SK-N-SH (cell line): ENCODE measurements at places on chromosomes 2 and 18.
A peak's percentile ranks its signal among the peaks of the same experiment; 100 is the strongest.

DNA sequence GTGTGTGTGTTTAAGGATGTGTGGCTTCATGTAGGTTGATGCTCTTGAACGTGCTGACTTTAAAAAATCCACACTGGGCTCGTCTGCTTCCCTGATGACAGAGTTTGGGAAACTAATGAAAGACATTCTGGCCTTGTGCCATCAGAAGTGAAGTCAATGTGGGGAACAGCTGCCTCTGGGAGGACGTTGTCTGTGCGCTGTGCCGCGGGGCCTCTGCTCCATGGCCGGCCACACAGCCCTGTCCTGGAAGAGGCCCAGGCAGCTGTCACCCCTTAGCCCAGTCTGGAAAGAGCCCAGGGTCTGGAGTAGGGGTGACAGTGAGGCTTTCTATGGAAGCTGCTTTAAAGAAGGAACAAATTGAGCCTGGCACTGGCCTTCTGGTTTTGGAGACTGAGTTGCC lies 155.8 kb downstream of the SH3RF3 start:
- no peak overlapping the region for H3K27ac ChIP-seq
- DNase-seq = peak; percentile 79
- H3K4me3 ChIP-seq = no peak overlapping the region
- H3K36me3 ChIP-seq = no peaks in the 10 kb centered on the region
- peaks cover 47% of the 10 kb centered on the region; the same call in 1 of the 2 replicates for H3K4me1 ChIP-seq

DNA sequence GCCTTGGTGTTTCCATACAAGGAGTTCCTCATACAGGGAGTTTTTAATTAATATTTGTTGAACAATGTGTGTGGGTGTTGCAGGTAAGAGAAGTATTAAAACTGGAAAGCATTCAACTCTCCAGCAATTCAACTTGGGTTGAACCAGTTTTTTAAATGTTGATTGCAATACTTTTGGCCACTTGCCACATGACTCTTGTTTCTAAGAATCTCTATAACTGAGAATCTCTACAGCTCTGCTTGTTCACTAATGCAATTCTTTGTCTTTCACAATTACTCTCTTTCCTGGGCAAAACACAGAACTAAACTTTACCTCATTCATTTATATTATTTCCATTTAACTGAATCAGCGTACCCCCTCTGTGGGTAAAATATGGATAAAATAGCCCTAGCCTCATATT lies 429.4 kb downstream of the ARHGAP15 start:
- H3K36me3 ChIP-seq = no peaks in the 10 kb centered on the region
- H3K27ac ChIP-seq = no peak overlapping the region
- no peak for DNase-seq
- H3K4me1 ChIP-seq = no peaks in the 10 kb centered on the region
- no peaks in the 10 kb centered on the region for H3K27me3 ChIP-seq

- no peak overlapping the region for H3K27ac ChIP-seq
- peaks cover 47% of the 10 kb centered on the region for H3K4me1 ChIP-seq
- no peak overlapping the region for H3K4me3 ChIP-seq
- no peaks in the 10 kb centered on the region for H3K36me3 ChIP-seq
These were observed 32.1 kb downstream of the HK2 start for GRCh38 chr2:74865770-74866674.

DNA sequence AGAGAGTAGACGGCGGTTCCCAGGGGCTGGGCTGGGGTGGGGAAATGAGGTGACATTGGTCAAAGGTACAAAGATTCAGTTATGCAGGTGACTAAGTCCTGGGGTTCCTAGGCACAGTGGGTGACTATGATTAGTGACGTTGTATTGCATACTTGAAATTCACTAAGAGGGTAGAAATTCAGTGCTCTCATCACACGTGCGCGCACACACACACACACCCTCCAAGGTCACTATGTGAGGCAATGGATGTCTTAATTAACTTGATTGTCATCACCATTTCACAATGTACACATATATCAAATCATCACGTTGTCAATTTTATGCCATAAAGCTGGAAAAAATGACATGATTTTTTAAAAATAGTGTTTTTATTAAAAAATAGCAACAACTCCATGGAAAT lies 92.9 kb upstream of the ALKAL2 start:
- H3K27ac ChIP-seq = no peak overlapping the region
- peaks cover under 1% of the 10 kb centered on the region; the same call in 1 of the 2 replicates for H3K4me1 ChIP-seq
- H3K27me3 ChIP-seq = no peaks in the 10 kb centered on the region
- H3K4me3 ChIP-seq = peak overlapping the region; percentile 5; the same call in 1 of the 2 replicates
- H3K36me3 ChIP-seq = no peaks in the 10 kb centered on the region
- no peak for DNase-seq

- H3K27me3 ChIP-seq = no peaks in the 10 kb centered on the region
- peaks cover 6% of the 10 kb centered on the region for H3K36me3 ChIP-seq
- H3K4me3 ChIP-seq = peak overlapping the region; percentile 97; the same call in 1 of the 2 replicates
- no peak for DNase-seq
- peaks cover 19% of the 10 kb centered on the region for H3K4me1 ChIP-seq
These were observed 1.3 kb downstream of the STK16 start for GRCh38 chr2:219246559-219246958.

GRCh38 chr2:29844713-29845326 lies 76.6 kb downstream of the ALK start:
- no peak overlapping the region for H3K4me3 ChIP-seq
- no peaks in the 10 kb centered on the region for H3K27me3 ChIP-seq
- H3K36me3 ChIP-seq = no peaks in the 10 kb centered on the region
- H3K4me1 ChIP-seq = peaks cover 38% of the 10 kb centered on the region

- no peaks in the 10 kb centered on the region for H3K27me3 ChIP-seq
- peaks cover 12% of the 10 kb centered on the region for H3K4me1 ChIP-seq
- no peak overlapping the region for H3K27ac ChIP-seq
- H3K4me3 ChIP-seq = no peak overlapping the region
- no peak for DNase-seq
These were observed 1.7 kb upstream of the STAMBP start for GRCh38 chr2:73827018-73827417.

GRCh38 chr2:44817673-44818335 lies 123.7 kb upstream of the SIX3 start:
- H3K36me3 ChIP-seq = no peaks in the 10 kb centered on the region
- no peak for DNase-seq
- no peak overlapping the region for H3K4me3 ChIP-seq
- H3K27me3 ChIP-seq = peaks cover 23% of the 10 kb centered on the region; the same call in 1 of the 2 replicates

DNA sequence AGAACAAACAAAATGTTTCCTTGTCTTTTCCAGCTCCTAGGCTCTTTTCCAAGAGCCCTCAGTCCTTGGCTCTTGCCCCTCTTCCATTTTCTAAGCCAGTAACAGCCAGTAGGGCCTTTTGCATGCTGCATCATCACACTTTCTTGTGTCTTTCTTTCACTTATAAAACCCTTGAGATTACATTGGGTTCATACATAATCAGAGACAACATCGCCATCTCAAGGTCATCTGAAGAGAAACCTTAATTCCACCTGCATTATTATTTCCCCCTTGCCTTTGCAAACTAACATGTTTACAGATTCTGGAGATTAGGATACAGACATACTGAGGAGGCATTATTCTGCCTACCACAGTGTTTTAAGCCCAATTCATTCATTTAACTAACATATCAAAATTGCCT lies 697.3 kb downstream of the TRIB2 start:
- no peaks in the 10 kb centered on the region for H3K36me3 ChIP-seq
- DNase-seq = no peak
- H3K27ac ChIP-seq = no peak overlapping the region
- H3K4me1 ChIP-seq = peaks cover 6% of the 10 kb centered on the region

- H3K27ac ChIP-seq = no peak overlapping the region
- H3K36me3 ChIP-seq = no peaks in the 10 kb centered on the region
- no peaks in the 10 kb centered on the region for H3K27me3 ChIP-seq
- no peak overlapping the region for H3K4me3 ChIP-seq
- no peak for DNase-seq
- H3K4me1 ChIP-seq = peaks cover 2% of the 10 kb centered on the region
These were observed 218.9 kb downstream of the ZNF385B start for GRCh38 chr2:179642462-179642861.

DNA sequence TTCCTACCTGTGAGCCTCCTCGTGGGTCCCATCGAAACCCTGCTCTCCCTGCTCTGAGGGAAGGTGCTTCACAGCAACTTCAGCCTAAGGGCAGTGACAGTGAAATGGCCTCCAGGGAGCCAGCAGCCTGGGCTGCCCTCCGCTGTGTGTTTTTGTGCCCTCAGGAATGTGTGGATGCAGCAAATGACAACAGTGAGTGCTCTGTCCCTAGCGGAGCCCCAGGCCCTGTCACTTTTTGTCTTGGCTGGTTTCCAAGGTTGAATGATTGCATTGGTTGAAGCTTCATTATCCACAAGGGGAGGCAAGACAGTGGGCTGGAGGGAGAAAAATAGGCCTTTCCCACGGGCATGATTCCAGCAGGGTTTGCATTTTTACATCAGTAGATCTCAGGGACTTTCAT lies 42.9 kb downstream of the STON1 start:
- H3K4me3 ChIP-seq = no peak overlapping the region
- H3K27ac ChIP-seq = no peak overlapping the region
- H3K27me3 ChIP-seq = no peaks in the 10 kb centered on the region
- no peaks in the 10 kb centered on the region for H3K36me3 ChIP-seq
- peaks cover 22% of the 10 kb centered on the region; the same call in 1 of the 2 replicates for H3K4me1 ChIP-seq
- DNase-seq = peak; percentile 50

DNA sequence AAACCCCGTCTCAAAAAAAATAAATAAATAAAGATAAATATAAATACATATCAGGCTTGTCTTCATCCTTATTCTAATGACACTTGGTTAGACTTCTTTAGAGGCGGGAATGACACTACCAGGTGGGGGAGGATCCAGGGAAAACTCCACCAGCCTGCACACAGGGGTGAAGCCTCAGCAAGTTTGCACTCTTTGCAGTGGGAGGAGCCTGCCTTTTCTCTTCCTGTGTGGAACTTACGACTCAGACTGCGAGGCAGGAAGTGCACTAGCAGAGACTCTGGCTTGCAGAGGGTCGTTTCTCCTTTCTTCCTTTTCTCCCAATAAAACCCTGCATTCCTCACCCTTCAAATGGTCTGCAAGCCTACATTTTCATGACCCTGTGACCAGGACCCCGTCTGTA lies 153.6 kb upstream of the CBLN2 start:
- H3K27ac ChIP-seq = no peak overlapping the region
- no peaks in the 10 kb centered on the region for H3K36me3 ChIP-seq
- no peak overlapping the region for H3K4me3 ChIP-seq
- H3K4me1 ChIP-seq = no peaks in the 10 kb centered on the region

DNA sequence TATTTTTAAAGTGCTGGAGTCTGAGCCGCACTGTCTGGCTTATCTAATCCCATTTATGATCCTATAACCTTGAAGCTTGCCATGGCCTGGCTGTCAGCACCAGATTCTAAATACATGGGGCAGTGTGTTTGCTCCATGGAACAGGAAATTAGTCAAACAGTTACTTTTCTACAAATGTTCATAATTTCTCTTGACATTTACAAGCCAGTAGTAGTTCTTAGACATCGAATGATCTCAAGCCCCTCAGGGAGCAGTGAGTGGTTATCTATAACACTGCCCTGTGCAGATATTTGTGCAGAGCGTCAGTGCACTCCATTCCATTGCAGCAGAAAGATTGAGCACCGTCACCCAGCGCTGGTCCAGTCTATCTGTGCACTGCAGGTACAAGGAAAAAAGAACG lies 205.2 kb downstream of the AGPS start:
- peak overlapping the region; percentile 43 for H3K27ac ChIP-seq
- no peaks in the 10 kb centered on the region; the same call in 1 of the 2 replicates for H3K27me3 ChIP-seq
- DNase-seq = peak; percentile 40
- H3K4me1 ChIP-seq = no peaks in the 10 kb centered on the region
- no peaks in the 10 kb centered on the region for H3K36me3 ChIP-seq

DNA sequence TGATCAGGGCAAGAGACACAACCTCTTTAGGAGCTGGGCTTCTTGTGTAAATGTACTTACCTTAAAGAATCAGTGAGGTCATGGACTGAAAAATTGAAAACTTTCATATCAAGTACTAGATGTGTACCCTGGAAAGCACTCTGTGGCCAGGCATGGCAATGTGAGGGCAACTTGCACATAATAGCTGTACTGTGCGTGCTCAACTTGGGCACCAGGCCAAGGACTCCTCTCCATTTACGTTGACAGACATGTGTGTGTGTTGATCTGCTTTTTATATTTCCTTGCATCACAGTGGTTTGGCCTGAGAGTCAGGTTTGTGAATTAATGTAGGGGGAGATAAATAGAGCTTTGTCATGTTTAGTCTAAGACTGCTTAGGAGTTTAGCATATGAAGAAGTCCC lies 669.5 kb upstream of the REG3G start:
- no peak for DNase-seq
- no peak overlapping the region for H3K4me3 ChIP-seq
- H3K36me3 ChIP-seq = no peaks in the 10 kb centered on the region
- no peak overlapping the region for H3K27ac ChIP-seq
- H3K4me1 ChIP-seq = no peaks in the 10 kb centered on the region

GRCh38 chr2:168601741-168602140 lies 145.7 kb downstream of the CERS6 start:
- no peak overlapping the region for H3K27ac ChIP-seq
- no peaks in the 10 kb centered on the region for H3K4me1 ChIP-seq
- no peak overlapping the region for H3K4me3 ChIP-seq
- H3K36me3 ChIP-seq = no peaks in the 10 kb centered on the region

- H3K4me3 ChIP-seq = no peak overlapping the region
- H3K27ac ChIP-seq = no peak overlapping the region
- H3K4me1 ChIP-seq = peaks cover 29% of the 10 kb centered on the region; the same call in 1 of the 2 replicates
These were observed 112.6 kb downstream of the KLHL29 start for GRCh38 chr2:23497536-23497935.

- H3K27ac ChIP-seq = no peak overlapping the region
These were observed 297.4 kb upstream of the ACVR2A start for GRCh38 chr2:147547440-147547839.

GRCh38 chr2:178478439-178479274 lies at the start of gene FKBP7:
TSS of gene FKBP7 (minus strand) at chr2:178478600. CDS start at chr2:178478499, 101 bp downstream.
- H3K4me3 ChIP-seq = peak within 1 kb of the TSS; percentile 62
- H3K27me3 ChIP-seq = no peaks in the 10 kb centered on the region
- peaks cover 17% of the 10 kb centered on the region for H3K4me1 ChIP-seq
- H3K36me3 ChIP-seq = peaks cover 5% of the 10 kb centered on the region
- peak; percentile 90 for DNase-seq

GRCh38 chr2:69770193-69770702 lies 28.3 kb downstream of the ANXA4 start:
- DNase-seq = no peak
- H3K4me1 ChIP-seq = peaks cover 23% of the 10 kb centered on the region; the same call in 1 of the 2 replicates
- no peaks in the 10 kb centered on the region for H3K27me3 ChIP-seq

GRCh38 chr2:63440612-63441011 lies 147.7 kb downstream of the WDPCP start:
- H3K4me3 ChIP-seq = no peak overlapping the region
- H3K27me3 ChIP-seq = no peaks in the 10 kb centered on the region

DNA sequence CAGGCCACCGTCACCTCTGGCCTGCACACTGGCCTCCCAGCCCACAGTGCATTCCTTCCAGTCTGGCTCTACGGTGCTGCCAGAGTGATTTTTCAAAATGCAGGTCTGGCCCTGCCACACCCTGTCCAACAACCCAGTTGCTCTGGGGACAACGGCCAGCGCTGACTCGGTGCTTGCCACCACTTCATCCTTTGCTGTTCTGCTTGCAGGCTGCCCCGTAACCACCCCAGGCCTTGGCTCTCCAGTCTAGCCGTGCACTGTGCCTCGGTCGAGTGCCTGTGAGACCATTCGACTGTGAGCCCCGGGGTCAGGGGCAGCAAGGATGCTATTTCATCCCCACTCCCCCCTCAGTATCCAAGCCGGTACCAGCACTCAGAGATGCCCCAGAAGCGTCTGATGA lies 262.6 kb downstream of the KLHL29 start:
- no peak overlapping the region for H3K27ac ChIP-seq
- H3K4me3 ChIP-seq = no peak overlapping the region
- no peak for DNase-seq
- H3K4me1 ChIP-seq = peaks cover 25% of the 10 kb centered on the region; the same call in 1 of the 2 replicates
- H3K36me3 ChIP-seq = no peaks in the 10 kb centered on the region

GRCh38 chr2:98772536-98772935 lies 41.6 kb upstream of the MGAT4A start:
- no peaks in the 10 kb centered on the region for H3K4me1 ChIP-seq
- H3K36me3 ChIP-seq = no peaks in the 10 kb centered on the region
- no peaks in the 10 kb centered on the region for H3K27me3 ChIP-seq
- H3K4me3 ChIP-seq = no peak overlapping the region

- peak overlapping the region; percentile 54 for H3K27ac ChIP-seq
- no peak overlapping the region for H3K4me3 ChIP-seq
- DNase-seq = no peak
- no peaks in the 10 kb centered on the region for H3K36me3 ChIP-seq
- H3K27me3 ChIP-seq = no peaks in the 10 kb centered on the region
These were observed 68.5 kb upstream of the WDR75 start for GRCh38 chr2:189372688-189373257.
